ENCODE measurements at places on chromosomes 7 and 10.
A peak's percentile ranks its signal among the peaks of the same experiment; 100 is the strongest.

GRCh38 chr10:114374053-114374791, 30.1 kb downstream of the AFAP1L2 start:
- no peak for DNase-seq

DNA sequence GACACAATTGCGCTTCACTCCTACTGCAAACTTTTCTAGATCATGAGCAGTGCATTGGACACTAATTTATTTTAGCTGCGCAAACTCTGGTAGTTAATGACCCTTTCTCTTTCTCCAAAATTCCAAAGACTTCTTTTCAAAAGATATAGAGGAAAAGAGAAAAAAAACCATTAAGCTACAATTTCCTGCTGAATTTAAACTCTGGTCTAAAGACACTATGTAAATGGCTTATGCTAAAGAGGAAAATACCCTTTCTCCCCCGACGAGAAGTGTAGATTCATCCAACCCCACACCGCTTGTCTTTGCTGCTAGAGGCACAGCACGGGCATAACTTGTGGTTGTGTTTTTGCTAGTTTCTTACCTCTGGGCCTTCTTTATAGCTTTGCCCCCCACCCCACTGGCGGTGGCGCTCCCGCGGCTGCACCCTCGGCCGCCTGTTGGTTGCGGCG, 84.1 kb downstream of the SNX10 start:
- no peak for DNase-seq

DNA sequence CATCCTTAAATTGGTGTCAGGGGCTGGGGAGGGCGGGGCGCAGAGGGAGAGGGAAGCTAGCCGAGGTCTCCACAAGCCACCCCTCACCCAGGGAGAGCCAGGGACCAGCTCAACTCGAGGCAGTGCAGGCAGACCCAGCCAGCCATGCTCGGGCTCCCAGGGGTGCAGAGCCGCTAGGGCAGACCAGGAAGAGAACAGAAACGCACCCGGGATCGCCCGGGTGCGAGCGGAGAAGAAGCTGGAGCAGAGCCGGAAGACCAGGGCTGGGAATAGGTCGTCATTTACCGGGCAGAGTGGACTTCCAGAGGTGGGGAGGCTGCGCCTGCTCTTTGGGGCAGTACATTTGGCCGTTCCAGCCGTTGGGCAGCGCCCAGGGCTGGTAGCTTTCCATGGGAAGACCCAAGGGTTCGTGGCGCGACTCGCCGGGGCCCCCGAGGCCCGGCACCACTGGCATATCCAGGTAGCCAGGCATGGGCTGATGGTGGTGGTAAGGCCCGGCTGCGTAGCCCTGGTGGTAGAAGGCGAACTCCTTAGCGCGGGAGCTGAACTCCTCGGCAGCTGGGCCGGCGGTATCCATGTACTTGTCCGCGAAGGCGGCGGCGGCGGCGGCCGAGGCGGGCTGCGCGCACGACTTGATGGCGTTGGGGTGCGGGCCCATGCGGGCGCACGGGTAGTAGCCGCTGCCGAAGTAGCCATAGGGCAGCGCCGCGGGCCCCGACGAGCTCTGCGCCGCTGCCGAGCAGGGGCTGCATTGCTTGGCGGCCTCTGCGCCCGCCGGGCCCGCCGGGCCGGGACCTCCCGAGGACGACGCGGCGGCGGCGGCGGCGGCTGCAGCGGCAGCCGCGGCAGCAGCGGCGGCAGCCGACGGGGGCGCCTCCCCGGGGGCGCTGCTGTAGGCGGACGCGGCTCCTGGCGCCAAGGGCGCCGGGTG, 755 bp downstream of the HOXA13 start:
- DNase-seq = no peak

DNA sequence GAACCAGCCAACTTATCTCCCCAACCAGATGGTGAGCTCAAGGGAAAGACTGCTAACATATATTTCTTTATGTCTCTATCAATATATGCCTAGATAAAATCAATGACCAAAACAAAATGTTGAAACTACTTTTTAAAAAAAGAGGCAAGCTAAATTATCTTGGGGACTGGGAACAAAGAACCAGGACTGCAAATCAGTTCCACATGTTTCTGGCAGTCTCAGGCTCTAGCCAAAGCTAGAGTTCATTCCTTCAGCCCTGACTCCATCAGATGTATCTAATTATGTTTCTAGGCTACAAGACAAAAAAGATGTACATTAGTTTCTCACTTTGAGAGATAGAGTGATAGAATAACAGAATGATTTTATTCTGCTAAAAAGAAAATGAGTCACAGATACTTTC, 1290.3 kb upstream of the SORCS1 start:
- no peak for DNase-seq

DNA sequence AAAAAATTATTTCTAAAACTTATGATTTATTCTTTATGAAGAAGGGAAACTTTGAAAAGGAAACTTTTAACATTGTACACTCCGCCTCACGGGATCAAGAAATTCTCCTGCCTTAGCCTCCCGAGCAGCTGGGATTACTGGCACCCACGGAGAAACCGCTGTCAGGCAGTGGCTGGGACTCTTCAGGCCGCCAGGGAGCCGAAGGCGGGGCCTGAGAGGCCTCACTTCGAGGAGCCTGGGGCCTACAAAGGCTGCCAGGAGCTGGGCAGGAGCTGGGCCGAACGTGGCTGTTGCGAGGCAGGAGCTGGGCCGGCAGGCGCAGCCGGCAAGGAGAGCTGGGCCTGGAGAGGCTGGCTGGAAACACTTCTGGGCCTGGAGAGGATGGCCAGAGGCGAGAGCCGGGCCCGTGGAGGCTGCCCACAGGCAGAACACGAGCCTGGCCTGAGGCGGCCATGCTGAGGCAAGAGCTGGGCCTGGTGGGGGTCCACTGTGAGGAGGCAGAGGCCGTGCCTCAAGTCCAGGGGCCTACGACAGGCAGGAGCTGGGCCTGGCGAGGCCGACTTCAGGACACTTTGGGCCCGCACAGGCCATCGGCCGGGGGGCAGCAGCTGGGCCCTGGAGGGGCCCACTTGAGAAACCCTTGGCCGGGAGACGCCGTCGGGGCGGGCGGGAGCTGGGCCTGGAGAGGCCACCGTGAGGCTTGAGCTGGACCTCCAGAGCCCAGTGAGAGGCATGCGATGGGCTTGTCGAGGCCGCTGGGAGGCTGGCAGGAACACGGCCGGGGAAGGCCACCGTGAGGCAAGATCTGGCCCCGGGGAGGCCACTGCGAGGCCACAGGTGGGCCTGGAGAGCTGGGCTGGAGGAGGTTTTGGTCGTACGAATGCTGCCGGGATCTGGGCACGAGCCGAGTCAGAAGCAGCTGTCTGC, 23.7 kb downstream of the MDH2 start:
- DNase-seq = no peak

DNA sequence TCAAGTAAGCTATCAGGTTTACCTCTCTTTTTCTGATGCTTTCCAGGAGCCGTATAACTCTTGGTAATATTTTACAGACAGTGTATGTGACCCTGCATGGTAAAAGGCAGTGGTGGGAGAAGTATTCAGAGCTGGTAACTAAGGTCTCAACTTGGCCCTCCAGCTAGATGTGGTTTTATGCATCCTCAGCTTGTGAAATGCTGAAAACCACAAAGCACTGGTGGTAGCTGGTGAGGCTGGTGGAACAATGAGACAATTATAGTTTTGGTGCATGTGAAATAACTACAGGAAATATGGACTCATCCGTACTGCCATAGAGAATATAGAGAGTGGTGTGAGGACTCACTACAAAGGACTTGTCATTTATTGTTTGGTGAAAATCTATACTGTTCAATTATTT, 383.0 kb upstream of the PCDH15 start:
- no peak for DNase-seq

DNA sequence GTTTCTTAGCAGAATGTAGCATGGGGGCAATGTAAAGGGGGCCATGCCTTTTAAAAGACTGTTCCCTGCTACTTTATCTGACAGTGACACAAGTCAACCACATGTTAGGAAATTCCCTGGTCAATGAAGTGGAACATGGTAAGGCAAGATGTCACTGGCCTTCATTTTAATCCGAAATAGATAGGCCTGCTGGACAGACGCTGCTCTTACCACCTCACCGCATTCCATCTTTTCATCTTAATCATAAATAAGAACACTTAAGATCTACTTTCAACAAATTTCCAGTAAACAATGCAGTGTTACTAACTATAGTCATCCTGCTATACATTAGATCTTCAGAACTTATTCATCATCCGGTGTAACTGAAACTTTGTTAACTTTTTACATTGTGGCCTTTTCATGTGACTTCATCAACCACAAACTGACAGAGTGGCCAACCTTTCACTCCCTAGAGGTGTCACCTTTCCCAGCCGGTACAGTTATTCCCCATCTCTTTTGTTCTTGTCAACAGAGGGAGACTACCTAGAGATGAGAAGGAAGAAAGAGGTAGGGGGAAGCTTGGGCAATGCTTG, 15.6 kb downstream of the ASB4 start:
- no peak for DNase-seq

- DNase-seq = peak; percentile 9
Observed at GRCh38 chr10:114879541-114880158, 58.1 kb downstream of the FHIP2A start.

GRCh38 chr10:24374134-24374915, 165.4 kb downstream of the KIAA1217 start:
- no peak for DNase-seq

- DNase-seq = no peak
Observed at GRCh38 chr7:17227766-17228490, 70.5 kb upstream of the AHR start.

DNA sequence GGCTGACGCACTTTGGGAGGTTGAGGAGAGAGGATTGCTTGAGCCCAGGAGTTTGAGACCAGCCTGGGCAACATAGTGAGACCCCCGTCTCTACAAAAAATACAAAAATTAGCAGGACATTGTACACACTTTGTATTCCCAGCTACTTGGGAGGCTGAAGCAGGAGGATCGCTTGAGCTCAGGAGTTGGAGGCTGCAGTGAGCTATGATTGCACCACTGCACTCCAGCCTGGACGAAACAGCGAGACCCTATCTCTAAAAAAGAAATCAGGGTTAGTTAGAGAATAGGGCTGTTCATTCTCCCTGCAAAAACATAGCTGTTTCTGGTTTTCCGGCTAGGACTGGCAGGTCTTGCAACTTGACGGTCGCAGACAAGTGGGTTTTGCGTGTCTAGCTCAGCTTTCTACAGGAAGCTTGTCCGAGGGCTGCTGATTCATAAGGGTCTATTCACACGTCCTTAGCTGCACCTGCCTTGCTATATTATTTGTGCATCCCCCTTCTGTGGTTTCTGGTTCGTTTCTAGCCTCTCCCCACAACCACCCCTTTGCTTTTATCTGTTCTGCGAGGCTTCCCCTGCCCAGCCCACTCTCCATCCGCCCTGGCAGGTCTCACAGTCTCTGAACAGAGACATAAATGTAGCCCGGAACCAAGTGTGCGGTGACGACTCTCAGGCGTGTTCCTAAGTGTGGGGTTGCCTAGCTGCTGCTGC, 10.7 kb downstream of the AMZ1 start:
- peak; percentile 37 for DNase-seq

GRCh38 chr7:21617916-21618390, 75.1 kb downstream of the DNAH11 start:
- DNase-seq = no peak

DNA sequence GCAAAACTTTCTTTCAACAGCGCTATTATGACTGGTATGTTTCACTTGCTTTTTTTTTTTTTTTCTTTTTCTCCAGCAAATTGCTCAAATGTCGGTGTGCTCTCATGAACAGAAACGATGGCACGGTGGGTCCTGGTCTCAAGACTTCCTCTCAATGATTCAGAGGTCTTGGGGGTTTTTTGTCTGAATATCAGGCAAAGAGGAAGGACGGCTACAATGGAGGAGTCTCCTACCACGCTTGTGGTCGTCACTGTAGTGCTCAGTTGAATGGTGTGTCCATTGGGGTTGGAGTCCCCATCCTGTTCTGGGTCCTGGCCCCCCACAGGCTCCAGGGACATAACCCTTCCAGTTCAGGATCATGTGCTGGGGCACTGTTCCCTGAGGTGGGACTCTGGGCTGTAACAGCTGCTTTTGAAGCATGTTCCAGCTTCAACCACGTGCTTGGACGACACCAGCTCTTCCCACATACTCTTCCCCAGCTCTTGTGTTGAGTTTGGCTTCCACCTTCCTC, 266.7 kb upstream of the KLF6 start:
- DNase-seq = no peak

DNA sequence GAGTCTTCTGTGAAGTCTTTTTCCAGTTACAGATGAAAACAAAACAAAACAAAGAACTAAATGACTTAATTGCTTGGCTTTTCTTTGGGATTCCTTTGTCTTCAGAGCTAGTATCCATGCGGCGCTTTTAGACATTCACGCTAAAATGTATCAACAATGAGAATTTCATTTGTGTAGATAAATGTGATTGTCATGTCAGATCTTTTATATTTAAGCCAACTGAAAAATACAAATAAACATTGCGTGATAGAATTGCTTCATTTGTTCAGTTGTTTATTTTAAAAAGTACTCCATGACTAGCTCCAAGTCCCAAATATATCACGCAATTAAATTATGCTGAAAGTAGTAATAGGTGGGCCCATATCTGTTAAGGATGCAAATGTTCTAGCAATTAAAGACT, 7.9 kb upstream of the ADRB1 start:
- DNase-seq = no peak

DNA sequence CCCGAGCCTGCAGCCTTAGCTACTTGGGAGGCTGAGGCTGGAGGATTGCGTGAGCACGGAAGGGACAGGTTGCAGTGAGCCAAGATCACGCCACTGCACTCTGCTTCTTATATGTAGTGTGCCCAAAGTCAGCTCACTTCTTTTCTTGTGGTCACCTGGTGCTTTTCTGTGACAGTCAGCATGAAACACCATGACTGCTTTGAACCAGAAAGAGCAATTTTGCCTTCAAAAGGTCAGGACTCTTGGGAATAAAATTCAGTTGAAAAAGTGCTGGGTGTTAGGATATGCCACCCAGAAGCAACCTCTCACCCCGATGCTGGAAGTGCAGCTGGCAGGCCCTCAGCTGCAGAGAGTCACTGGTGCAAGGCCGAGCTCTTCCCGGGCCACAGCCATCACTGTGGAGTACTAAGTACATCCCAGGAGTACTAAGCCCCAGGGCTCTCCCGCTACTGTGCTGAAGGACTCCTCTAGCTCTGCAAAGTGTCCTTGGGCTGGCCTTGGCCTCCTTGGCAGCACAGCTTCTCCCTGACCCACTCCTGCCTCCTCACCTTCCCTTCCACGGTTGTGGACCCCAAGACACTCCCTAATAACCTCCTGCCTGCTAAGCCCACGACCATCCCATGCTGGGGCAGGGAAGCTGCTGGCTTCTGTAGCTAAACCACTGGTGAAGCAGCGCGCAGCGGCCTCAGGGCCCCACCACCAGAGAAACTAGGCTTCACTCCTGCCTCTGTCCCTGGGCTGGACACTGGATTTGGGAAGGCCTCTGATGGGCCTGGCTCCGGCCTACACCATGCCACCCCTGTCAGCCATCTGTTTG, 17.6 kb upstream of the GDI2 start:
- no peak for DNase-seq

GRCh38 chr7:99628471-99629465, 12.0 kb downstream of the ZSCAN25 start:
- DNase-seq = no peak

DNA sequence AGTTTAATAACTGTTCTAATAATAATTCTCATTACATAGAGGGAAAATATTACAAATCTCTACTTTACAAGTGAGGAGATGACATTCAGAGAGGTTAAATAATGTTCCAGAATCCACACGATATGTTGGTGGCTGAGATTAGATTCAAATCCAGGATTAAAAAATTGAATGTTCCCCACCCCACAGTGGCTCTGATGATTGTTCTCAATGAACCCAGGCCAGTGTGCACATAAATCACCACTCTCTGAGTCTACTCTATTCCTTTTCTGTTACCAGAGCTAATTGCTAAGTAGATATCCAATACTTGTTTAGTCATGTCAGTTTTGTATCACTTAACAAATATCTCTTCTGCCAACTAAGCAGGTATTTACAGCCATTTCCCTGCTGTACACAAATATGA, 281.0 kb downstream of the ABCA13 start:
- no peak for DNase-seq

All from stimulated activated CD8-positive, alpha-beta memory T cell treated with anti-CD3 and anti-CD28 coated beads, Interleukin-7, amount 100 ng/mL, for 24 hours (primary cell).